ENCODE measurements at places on chromosomes 7 and 10.

DNA sequence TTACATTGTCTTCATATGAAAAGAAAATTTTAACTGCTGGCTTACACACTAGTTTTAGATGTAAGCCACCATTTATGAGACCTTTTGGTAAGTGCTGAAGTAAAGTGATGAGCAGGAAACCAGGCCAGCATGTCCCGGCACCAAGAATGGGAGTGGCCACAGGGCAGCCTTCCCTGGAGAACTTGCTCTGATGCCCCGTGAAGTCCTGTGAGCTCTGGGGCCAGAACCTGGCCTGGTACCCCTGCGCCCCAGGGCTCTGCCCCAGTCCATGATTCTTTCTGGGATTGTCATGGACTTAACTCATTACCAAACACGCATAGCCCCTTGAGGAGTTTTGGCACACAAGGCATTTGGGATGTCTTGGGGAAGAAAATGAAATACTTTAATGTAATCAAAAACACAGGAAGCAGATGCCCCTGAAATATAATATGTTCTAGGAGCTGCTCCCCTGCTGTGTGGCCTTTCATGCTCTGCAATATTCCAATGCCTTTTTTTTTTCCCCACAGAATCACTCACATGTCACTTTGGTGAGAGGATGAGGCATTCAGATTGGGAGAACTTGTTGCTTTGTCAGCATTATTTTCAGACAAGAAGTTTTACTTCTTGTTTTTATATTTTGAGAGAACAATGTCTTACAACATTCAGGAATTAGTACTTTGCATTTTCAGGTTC lies 53.1 kb upstream of the CXCL12 start:
- DNase-seq: no peak

DNA sequence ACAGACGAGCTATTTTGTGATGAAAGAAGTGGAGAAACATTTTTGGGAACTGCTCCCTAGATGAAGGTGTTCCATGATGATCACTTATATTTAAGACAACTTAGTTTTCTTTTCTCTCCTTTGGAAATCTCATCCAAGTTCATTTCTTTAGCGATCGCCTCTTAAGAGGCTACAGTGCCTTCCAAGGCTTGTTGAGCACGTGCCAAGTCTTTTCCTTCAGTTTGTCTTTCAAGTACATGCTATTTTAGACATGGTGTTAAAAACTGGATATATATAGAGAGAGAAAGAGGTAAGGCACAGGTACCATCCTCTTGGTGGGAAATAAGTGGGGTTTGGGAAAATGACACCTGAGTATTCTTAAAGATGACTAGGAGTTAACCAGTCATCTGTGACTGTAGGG lies 2.7 kb downstream of the ADK start:
- DNase-seq: no peak

- DNase-seq: no peak
Measured at GRCh38 chr10:98388101-98388655, 26.8 kb downstream of the PYROXD2 start.

GRCh38 chr10:61187601-61188000 lies 243.6 kb upstream of the RHOBTB1 start:
- DNase-seq: no peak

- no peak for DNase-seq
Measured at GRCh38 chr7:73742338-73742752, 3.7 kb upstream of the ABHD11 start.

DNA sequence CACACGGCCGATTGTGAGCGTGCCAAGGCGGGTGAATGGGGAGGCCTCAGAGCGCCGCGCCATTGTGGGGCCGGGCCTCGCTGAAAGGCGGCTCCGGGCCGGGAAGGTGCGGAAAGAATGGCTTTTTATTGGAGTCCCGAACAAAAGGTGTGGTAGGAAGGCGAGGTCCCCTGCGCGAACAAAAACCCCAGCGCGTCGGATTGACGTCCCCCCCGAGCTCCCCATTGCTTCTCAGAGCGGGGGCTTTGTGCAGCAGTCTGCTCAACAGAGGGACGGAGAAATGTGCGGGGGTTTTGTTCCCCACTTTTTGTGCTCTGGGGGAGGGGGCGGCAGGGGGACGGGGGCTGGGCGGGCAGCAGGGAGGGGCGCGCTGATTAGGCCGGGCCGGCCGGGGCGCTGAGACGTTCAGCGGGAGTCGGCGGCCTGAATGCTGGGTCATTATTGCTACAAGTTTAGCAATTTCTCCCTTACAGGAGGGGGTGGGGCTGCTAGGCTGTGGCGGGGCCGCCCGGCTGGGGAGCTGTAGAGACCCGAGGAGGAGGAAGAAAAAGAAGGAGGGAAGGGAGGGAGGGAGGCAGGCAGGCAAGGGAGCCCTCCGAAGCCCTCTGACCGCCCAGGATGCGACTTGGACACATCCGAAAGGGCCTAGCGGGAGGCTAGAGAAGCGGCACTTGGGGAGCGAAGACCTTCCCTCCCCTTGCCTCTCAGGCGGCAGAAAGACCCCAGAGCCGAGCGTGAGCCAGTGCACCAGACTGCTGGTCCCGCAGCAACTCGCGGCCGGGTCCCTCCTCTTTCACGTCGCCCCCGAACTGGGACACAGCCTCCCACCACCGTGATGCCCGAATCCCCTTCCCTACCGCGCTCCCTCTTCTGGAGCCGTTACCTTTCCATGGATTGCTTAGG lies 4.6 kb downstream of the NKX2-3 start:
- no peak for DNase-seq

DNA sequence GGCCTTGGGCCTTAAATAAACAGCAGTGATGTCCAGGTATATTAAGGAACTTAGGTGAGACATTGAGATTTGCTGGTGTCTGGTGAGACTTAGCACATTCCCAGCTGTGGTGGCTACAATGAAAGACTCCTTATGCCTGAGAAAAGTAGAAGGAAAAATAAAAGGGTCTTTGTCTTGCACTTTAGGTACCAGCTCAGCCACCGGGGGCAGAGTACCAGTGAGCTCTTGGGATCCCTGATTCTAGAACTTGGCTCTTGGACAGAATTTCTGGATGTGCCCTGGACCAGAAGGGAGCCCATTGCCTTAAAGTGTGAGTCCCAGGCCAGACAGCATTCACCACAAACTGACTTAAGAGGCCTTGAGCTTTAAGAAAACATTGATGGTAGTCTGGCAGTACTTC lies 1038.7 kb downstream of the SORCS3 start:
- DNase-seq: no peak

GRCh38 chr10:28111712-28112111 lies 112.8 kb upstream of the ODAD2 start:
- peak; percentile 53 for DNase-seq

DNA sequence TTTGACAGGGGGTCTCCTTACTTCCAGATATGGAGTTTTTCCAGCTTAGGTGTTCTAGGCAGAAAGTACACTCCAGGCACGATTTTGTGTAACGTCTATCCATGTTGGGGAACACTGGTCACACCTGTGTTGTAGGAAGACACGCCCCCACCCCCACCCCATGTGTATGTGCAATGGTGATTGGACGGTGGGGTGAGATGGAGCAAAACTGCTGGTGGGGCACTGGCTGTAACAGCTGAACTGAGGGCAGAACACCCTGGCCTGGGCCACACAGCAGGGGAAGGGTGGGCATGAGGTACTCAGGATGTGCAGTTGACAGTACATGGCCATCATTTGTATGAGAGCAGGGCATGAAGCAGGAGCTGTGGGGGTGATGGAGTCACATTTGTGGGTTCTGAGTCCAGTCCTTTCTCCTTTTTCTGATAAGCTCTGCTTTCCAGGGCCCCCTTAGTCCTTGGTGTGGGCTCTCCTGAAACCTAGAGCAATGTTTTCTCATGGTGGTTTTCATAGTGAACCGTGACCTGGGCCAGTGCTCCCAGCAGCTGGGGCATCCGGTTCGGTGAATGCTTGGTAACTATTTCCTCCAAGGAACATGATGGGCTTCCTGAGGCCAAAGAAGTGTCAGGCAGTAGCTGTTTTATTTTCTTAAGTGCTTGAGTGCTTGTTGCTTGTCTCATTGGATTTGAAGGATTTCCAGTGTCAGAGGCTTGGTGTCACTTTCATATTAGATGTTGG lies 63.4 kb upstream of the AQP1 start:
- DNase-seq: peak; percentile 67

- no peak for DNase-seq
Measured at GRCh38 chr7:86913709-86914108, 145.7 kb downstream of the ELAPOR2 start.

GRCh38 chr10:85659331-85659730 lies 707.3 kb downstream of the GRID1 start:
- no peak for DNase-seq

DNA sequence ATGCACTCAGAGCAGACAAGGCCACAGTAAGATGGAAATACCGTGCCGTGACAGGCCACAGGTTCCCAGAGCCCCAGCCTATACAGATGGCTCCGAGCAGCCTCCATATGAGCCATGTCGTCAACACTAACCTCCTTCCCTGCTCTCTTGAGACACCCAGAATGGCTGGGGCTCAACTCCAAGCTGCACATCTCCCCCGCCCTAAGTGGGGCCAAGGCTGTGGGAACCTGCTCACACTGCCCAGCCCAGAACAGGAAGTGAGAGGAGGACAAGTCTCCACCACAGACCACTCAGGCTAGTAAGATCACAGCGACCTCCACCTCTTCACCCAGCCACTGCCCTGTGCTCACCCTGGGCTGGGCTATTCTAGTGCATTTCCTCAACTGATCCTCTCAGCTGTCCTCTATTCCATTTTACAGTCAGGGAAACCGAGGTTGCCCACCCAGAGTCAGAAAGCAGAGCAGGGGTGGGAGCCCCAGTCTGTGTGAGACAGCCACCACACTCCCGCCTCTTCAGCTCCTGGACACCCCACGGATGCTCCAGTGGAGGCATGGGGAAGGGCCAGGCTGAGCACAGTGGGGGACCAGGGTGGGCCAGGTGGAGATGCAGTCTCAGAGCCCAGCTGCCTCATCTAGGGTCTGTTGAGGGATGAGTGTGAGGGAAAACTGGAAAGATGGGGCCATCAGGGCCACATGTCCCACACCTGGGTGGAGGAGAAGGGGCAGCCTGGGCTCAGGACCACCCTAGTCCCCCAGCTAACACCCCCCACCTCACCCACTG lies 11.6 kb downstream of the GRID1 start:
- DNase-seq: no peak

GRCh38 chr7:36192053-36192824 lies 39.2 kb downstream of the EEPD1 start:
- no peak for DNase-seq

GRCh38 chr10:109838592-109839244 lies 84.6 kb downstream of the XPNPEP1 start:
- DNase-seq: no peak

DNA sequence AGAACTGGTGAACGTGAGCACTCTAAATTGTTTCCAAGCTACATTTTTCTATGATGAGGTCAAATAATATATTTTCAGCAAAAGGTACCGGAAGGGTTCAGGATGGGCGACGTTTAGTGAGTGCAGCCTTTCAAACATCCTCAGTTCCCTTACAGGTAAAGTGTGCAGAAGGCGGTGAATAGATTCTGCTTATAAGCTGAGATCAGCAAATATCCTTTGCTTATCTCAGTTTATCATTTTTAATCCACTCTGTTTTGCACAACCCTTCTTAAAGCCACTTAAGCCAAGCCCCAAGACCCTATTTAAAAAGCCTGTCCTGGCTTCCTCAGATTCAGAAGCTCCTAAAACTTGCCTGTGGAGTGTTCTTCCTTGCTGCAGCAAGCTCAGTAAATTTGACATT lies 103.1 kb upstream of the DGKB start:
- DNase-seq: no peak

DNA sequence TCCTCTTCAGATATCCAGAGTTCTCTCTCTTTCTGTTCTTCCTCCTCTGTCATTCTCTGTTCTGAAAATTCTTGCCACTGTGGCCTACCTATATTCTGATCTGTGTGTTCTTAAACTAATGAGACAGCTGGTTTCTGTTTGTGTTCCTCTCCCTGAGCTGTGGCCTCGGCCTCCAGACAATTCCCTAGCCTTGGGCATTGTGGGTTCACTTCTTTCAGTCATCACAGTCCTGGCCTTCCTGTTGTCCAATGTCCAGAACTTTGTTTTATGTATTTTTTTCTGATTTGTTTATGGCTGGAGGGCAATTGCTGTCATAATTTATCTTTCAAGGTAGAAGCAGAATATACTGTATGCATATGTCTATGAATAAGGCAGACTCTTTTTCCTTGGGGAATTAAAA lies 173.2 kb upstream of the MTPN start:
- DNase-seq: no peak

DNA sequence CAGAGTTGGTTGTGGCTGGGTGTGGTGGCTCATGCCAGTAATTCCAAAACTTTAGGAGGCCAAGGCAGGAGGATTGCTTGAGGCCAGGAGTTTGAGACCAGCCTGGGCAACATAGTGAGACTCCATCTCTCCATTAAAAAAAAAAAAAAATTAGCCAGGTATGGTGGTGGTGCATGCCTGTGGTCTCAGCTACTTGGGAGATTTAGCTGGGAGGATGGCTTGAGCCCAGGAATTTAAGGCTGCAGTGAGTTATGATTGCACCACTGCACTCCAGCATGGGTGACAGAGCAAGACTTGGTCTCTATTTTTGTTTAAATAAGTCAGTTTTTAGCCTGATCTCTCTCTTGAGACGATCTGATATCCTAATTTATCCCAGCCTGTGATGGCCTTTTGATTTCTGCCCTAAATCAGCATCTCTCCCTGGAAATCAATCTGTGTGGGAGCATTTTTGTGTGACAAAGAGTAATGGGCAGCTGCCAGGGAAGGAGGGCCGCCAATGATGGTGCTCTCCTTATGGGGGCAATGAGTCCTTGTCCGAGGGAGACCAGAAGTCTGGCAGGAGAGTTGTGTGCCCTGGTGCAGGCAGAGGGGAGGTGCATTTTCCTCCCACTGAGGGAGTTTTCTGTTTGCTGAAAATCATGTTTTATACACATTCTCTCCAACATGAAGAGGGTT lies 111.0 kb downstream of the NRP1 start:
- DNase-seq: no peak

DNA sequence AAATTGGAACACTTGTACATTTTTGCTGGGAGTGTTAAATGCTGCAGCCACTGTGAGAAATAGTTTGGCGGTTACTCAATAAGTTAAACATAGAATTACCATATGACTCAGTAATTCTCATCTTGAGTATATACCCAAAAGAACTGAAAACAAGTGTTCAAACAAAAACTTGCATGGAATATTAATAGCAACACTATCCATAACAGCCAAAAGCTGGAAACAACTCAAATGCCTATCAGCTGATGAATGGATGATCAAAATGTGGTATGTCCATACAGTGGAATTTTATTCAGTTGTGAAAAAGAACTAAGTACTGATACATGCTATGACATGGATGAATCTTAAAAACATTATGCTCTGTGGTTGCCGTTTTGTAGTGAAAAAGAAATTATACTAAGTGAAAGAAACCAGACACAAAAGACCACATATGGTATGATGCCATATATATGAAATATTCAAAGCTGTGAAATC lies 63.0 kb upstream of the SP4 start:
- no peak for DNase-seq

GRCh38 chr7:131103997-131104396 lies 223.7 kb upstream of the MKLN1 start:
- DNase-seq: no peak

- no peak for DNase-seq
Measured at GRCh38 chr7:33909755-33910154, 4.4 kb downstream of the BMPER start.

Measured in endothelial cell of umbilical vein (primary cell).